ENCODE measurements at places on chromosomes 12 and 14. TPM values are rescaled to one million over a fixed set of nuclear protein-coding genes. Genes with fewer than 3 reads are reported as not detected.

GRCh38 chr12:41527534-41528116 lies 339.5 kb downstream of the PDZRN4 start:
- no peak overlapping the region for H3K4me3 ChIP-seq
- no peaks in the 10 kb centered on the region for H3K27me3 ChIP-seq
- H3K27ac ChIP-seq, result no peak overlapping the region
- no peak for DNase-seq
- no peaks in the 10 kb centered on the region for H3K4me1 ChIP-seq

DNA sequence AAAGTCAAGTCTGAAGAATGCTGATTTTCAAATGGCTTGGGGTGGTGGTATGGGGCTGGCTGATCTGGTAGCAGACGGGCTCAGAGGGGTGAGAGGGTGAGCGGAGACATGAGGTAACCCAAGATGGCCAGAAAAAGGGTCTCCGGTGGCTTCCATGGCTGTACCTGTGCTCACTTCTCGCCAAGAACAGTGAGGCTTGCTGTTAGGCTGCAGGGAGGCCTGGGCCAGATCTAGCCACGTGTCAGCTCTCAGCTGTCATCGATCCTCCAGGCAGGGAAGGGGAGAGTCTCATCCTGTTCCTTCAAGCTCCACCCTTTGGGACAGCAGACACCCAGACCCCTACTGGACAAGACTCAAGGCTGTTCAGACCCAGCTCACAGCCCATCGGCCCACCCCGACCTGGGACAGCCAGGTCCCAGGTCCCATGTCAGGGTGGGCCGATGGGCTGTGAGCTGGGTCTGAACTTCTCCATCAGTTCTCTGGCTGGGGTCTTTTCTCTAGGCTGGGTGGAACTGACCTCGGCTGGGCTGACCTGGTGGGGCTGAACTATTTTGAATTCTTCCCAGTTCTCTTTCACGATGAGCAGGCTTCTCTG lies 9.0 kb downstream of the LRTM2 start:
- H3K27me3 ChIP-seq, result no peaks in the 10 kb centered on the region
- H3K4me1 ChIP-seq, result no peaks in the 10 kb centered on the region
- H3K27ac ChIP-seq, result no peak overlapping the region
- DNase-seq, result no peak

DNA sequence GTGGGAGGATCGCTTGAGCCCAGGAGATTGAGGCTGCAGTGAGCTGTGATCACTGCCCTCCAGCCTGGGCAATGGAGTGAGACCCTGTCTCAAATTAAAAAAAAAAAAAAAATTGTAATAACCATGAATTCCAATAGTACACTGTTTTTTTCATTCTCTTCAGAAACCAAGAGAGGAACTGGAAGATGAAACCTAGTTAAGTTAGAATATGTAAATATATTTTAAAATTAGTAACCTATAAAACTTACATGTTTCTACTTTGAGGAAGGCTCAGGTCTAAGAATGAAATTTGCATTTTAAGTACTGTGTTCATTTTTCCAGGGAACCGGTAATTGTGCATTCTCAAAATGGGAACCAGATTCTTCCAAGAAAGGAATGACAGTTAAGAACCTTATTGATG lies 18.8 kb downstream of the KNTC1 start:
- H3K36me3 ChIP-seq, result peaks cover 20% of the 10 kb centered on the region
- H3K4me3 ChIP-seq, result no peak overlapping the region
- no peak for DNase-seq
- no peaks in the 10 kb centered on the region for H3K27me3 ChIP-seq
- H3K4me1 ChIP-seq, result no peaks in the 10 kb centered on the region
- H3K27ac ChIP-seq, result no peak overlapping the region

DNA sequence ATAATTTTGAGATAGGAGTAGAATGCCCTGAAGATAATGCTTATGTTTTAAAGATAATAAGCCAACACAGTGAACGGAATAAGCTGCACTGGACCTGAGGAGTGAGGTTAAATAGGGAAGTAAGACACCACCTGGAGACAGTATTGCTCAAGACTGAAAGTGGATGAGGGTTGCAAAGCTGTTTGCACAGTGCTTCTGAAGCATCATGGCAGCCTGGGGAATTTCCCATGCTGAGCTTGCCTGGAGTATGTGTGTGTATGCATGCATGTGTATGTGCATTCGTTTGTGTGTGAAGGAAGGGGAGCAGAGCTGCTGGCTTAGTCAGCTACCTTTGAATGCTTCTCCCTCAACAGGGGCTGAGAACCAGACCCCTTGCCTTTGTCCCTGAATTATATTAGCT lies 35.8 kb downstream of the BHLHE41 start:
- H3K4me1 ChIP-seq, result no peaks in the 10 kb centered on the region
- no peaks in the 10 kb centered on the region for H3K27me3 ChIP-seq

The JAG2 gene
- total RNA-seq, result 35.5 TPM

The SMCO3 gene
- 2.1 TPM for total RNA-seq

The SPIC gene
- not detected for total RNA-seq

The PTCSC3 gene
- total RNA-seq, result not detected

The DAO gene
- not detected for total RNA-seq

All from ascending aorta (tissue), 2 donors.